ENCODE measurements at places on chromosomes 3 and 15. TPM values are rescaled to one million over a fixed set of nuclear protein-coding genes. Genes with fewer than 3 reads are reported as not detected.

The UACA gene
- 5.3 TPM for total RNA-seq

The TRIM42 gene
- total RNA-seq = not detected

DNA sequence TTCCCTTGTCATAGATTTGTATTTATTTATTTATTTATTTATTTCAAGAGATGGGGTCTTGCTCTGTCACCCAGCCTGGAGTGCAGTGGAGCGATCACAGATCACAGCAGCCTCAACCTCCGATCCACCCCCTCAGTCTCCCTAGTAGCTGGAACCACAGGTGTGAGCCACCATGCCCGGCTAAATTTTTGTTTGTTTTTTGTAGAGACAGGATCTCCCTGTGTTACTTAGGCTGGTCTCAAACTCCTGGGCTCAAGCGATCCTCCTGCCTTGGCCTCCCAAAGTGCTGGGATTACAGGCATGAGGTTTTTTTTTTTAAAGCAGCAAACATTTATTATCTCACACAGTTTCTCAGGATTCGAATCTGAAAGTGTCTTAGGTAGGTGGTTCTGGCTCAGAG, 2.5 kb downstream of the TTBK2 start:
- no peak for DNase-seq

- peak; percentile 76 for DNase-seq
Measured at GRCh38 chr15:90838544-90838943, 29.8 kb upstream of the FURIN start.
